ENCODE measurements at places on chromosomes 4 and X. TPM values are rescaled to one million over a fixed set of nuclear protein-coding genes. Genes with fewer than 3 reads are reported as not detected.

DNA sequence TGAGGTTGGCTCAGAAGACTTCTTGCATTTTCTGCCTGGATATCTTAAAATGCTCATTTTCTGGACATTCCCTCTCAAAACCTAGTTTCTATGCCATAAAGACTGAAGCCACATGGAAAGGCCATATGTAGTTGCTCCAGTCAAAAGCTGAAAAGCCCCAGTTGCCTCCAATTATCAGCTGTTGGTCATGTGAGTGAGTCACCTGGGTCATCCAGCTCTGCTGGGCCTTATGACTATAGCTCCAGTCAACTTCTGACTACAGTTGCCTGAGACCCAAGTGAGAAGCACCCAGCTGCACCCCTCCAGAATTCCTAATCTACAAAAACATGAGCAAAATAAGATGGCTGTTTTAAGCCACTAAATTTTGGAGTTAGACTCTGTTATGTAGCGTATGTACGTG is 41.9 kb downstream of the HELQ start:
- DNase-seq, result no peak
- H3K4me3 ChIP-seq, result no peak overlapping the region
- no peaks in the 10 kb centered on the region for H3K27me3 ChIP-seq
- H3K27ac ChIP-seq, result no peak overlapping the region
- H3K36me3 ChIP-seq, result peaks cover 2% of the 10 kb centered on the region
- no peaks in the 10 kb centered on the region for H3K4me1 ChIP-seq

GRCh38 chr4:141871086-141871770 is 234.8 kb downstream of the IL15 start:
- peaks cover 8% of the 10 kb centered on the region for H3K27me3 ChIP-seq
- H3K27ac ChIP-seq, result no peak overlapping the region
- no peaks in the 10 kb centered on the region for H3K4me1 ChIP-seq
- H3K36me3 ChIP-seq, result peaks cover 3% of the 10 kb centered on the region
- no peak for DNase-seq

DNA sequence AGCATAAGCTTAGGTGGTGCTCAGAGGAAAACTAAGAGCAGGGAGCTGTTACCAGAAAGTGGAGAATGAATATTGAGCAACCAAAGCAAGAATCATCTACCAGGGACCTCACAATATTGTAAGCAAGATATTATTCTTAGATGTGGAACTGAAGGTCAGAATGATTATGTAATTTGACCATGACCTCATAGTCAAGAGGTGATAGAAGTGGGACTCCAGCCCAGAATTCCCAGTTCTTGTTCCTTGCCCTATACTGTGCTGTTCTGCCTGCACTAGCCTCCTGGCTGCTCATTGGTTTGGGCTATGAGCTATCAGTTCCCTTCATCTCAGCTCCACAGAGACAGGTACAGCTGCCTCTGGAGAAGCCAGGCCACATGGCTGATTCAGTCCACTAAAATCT is 229.4 kb downstream of the LDB2 start:
- no peaks in the 10 kb centered on the region for H3K4me1 ChIP-seq
- H3K4me3 ChIP-seq, result no peak overlapping the region
- no peak for DNase-seq

GRCh38 chrX:1679238-1679637 is 64.4 kb downstream of the ASMT start:
- H3K4me1 ChIP-seq, result peaks cover 10% of the 10 kb centered on the region
- H3K4me3 ChIP-seq, result no peak overlapping the region
- H3K36me3 ChIP-seq, result no peaks in the 10 kb centered on the region
- H3K27me3 ChIP-seq, result no peaks in the 10 kb centered on the region
- no peak for DNase-seq

DNA sequence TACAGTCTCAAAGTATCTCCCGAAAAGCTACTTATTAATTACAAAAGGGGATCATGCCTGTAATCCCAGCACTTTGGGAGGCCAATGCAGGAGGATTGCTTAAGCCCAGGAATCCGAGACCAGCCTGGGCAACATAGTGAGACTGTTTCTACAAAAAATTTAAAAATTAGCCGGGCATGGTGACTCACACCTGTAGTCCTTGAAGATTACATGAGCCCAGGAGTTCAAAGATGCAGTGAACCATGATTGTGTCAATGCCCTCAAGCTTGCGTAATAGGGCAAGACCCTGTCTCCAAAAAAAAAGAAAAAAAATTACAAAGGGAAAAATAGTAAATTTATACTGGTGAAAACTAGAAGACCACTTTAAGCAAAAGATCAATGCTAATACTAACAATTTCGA is 3.3 kb upstream of the PORCN start:
- no peaks in the 10 kb centered on the region for H3K27me3 ChIP-seq
- no peak for DNase-seq
- H3K27ac ChIP-seq, result no peak overlapping the region
- H3K36me3 ChIP-seq, result no peaks in the 10 kb centered on the region

- H3K4me1 ChIP-seq, result no peaks in the 10 kb centered on the region
- no peak overlapping the region for H3K4me3 ChIP-seq
- no peak for DNase-seq
- no peaks in the 10 kb centered on the region for H3K36me3 ChIP-seq
- no peaks in the 10 kb centered on the region for H3K27me3 ChIP-seq
Measured at GRCh38 chrX:152072236-152072635, 66.1 kb downstream of the MAGEA10 start.

DNA sequence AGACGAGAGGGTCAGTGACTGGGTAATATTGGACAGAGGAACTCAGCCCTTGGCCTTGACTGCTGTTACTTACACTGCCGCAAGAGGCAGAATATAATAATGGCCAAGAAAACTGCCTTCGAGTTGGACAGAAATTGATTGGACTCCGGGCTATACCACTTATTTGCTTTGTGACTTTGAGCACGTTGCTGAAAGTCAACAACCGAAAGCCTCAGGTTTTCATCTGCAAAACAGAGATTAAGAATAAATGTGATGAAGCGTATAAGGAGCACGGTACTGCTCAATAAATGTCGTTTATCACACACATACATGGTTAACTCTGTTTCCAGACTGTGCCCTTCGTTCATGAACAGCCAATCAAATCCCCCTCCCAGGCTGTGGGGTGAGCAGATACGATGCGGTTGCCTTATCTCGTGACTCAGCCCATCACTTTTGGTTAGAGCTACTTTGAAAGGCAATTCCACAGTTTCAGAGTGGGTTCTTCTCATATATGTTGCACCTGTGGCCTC is 91.6 kb downstream of the TSPAN7 start:
- no peak overlapping the region for H3K27ac ChIP-seq
- no peak for DNase-seq
- H3K27me3 ChIP-seq, result no peaks in the 10 kb centered on the region
- no peaks in the 10 kb centered on the region for H3K36me3 ChIP-seq
- no peaks in the 10 kb centered on the region for H3K4me1 ChIP-seq
- H3K4me3 ChIP-seq, result no peak overlapping the region

CXorf49 gene
- not detected for total RNA-seq

SPIN4 gene
- total RNA-seq, result 1.1 TPM

All from T-helper 17 cell (primary cell).